Thymus (tissue), 14 donors: ENCODE measurements at places on chromosomes 5 and 9. TPM values are rescaled to one million over a fixed set of nuclear protein-coding genes. Genes with fewer than 3 reads are reported as not detected.
A peak's percentile ranks its signal among the peaks of the same experiment; 100 is the strongest.

DNA sequence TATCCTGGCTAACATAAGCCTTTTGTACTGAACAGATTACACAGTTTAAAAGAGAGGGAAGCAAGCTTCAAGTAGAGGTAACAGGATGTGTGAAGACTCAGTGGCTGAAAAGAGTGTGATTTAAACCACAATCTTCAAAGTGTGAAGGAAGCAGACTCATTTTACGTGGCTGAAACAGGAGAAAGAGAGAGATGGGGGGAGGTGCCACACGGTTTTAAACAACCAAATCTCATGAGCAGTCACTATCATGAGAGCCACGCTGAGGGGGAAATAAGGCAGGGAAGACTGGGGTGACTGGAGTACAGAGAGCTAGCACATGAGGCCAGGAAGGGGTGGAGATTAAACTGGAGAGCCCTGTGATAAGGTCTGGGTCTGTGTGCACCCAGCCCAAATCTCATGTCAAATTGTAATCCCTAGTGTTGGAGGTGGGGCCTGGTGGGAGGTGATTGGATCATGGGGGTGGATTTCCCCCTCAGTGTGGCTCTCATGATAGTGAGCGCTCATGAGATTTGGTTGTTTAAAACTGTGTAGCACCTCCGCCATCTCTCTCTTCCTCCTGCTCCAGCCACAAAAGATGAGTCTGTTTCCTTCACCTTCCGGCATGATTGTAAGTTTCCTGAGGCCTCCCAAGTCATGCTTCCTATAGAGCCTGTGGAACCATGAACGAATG, 318.6 kb upstream of the CD180 start:
- no peaks in the 10 kb centered on the region for H3K36me3 ChIP-seq
- H3K27ac ChIP-seq, result peak overlapping the region; percentile 6
- DNase-seq, result peak; percentile 58
- no peak overlapping the region for H3K4me3 ChIP-seq

GRCh38 chr9:99825172-99826046, 3.7 kb downstream of the NR4A3 start:
- H3K36me3 ChIP-seq, result no peaks in the 10 kb centered on the region
- no peak for DNase-seq
- peak overlapping the region; percentile 80 for H3K4me3 ChIP-seq

- H3K4me3 ChIP-seq, result no peak overlapping the region
- H3K36me3 ChIP-seq, result no peaks in the 10 kb centered on the region
- DNase-seq, result no peak
- H3K27me3 ChIP-seq, result no peaks in the 10 kb centered on the region
- no peaks in the 10 kb centered on the region for H3K4me1 ChIP-seq
- no peak overlapping the region for H3K27ac ChIP-seq
These were observed 273.4 kb downstream of the DENND1A start for GRCh38 chr9:123656565-123656964.

The CDHR2 gene
- polyA plus RNA-seq, result 0.07 TPM

GRCh38 chr5:672329-673160, 20.6 kb downstream of the TPPP start:
- no peak for DNase-seq
- H3K4me1 ChIP-seq, result peaks cover 17% of the 10 kb centered on the region
- H3K27ac ChIP-seq, result no peak overlapping the region
- H3K36me3 ChIP-seq, result no peaks in the 10 kb centered on the region

DNA sequence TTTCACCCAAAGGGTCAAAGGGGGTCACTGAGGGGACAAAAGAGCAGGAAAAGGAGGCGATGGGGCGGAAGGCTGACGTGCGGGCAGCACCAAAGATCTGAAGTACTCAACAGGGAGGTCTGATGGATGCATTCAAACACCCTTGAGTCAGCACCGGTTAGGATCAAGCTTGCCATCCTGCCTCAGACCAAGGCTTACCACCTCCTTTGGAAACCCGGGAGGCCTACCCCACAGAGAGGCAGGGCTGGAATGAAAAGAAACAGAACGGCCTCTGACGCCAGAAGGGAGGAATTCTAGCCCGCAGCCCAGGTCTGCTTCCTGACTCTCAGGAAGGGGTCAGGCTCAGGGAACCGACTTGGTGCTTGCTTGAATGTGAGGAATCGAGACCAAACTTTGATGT, 125.6 kb downstream of the PAPPA start:
- no peaks in the 10 kb centered on the region for H3K27me3 ChIP-seq
- DNase-seq, result no peak
- no peak overlapping the region for H3K4me3 ChIP-seq

- peaks cover 41% of the 10 kb centered on the region for H3K27me3 ChIP-seq
- H3K4me3 ChIP-seq, result peak overlapping the region; percentile 62
- H3K4me1 ChIP-seq, result peaks cover 15% of the 10 kb centered on the region
- DNase-seq, result peak; percentile 70
These were observed 928 bp downstream of the MCTP1 start for GRCh38 chr5:95283761-95284571.

- H3K27me3 ChIP-seq, result peaks cover 33% of the 10 kb centered on the region
- H3K36me3 ChIP-seq, result no peaks in the 10 kb centered on the region
- no peak for DNase-seq
These were observed at the start of gene PDE8B for GRCh38 chr5:77210091-77210963. Gene PDE8B, plus strand, starts transcription at chr5:77210680. Its CDS starts 246 bp downstream, at chr5:77210926.

DNA sequence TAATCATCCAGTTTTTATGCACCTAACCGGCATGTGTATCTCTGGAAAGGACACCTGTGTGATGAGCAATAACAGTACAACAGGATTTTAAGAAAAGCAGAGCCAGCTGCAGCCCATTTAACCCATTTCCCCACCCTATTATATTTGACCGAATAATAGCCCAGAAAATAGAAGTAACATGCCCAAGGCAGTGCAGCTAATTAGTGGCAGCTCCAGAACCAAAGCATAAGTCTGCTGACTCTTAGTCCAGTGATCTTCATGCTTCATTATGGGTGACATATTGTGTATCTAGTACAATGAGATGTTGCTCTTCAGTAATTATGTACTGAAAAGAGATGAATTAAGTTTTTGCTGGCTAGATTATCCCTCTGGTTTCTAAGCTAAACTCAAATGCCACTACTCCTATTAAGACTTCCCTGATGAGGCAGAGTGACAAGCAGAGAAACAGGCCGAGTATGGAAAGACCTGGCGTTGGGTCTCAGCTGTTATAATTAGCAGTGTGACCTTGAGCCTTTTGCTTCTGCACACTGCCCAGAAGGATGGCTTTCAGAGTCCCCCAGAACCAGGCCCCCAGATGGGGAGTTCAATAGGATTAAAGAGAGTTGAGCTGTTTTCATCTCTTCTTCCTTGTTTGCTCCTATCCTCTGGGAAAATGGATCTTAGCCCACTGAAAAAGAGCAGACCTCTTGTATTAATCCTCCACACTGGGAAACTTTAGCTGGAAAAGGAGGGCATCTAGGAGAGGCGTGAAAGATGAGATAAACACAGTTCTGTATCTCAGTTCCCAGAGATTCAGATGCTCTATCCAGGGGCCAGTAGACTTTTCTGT, 10.8 kb upstream of the C1QTNF3 start:
- H3K4me3 ChIP-seq, result no peak overlapping the region
- H3K4me1 ChIP-seq, result no peaks in the 10 kb centered on the region
- no peaks in the 10 kb centered on the region for H3K27me3 ChIP-seq
- H3K27ac ChIP-seq, result no peak overlapping the region

DNA sequence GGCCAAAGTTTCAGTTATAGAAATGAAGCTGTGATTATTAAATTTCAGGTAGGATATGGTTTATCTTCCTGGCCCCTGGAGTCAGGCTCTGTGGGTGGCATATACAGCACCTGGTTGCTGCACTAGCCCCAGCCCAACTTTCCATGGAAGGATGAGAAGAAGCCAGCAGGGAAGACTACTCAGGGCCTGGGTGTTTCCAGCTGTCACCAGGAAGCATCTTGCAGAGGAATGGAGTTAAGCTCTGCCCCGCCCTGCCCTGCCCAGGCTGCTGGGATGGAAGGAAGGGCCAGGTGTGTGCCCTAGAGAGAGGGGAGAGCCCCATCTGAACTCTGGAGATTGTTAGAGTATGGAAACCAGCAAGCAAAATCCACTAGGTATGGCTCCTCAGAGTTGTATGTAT, 42.8 kb upstream of the FAT2 start:
- no peak overlapping the region for H3K27ac ChIP-seq
- H3K4me1 ChIP-seq, result no peaks in the 10 kb centered on the region
- DNase-seq, result no peak
- no peak overlapping the region for H3K4me3 ChIP-seq

The FBXO10 gene
- 2.5 TPM for polyA plus RNA-seq

GRCh38 chr5:168346417-168346816, 55.0 kb downstream of the WWC1 start:
- no peak overlapping the region for H3K4me3 ChIP-seq
- no peaks in the 10 kb centered on the region for H3K4me1 ChIP-seq
- DNase-seq, result no peak
- no peaks in the 10 kb centered on the region for H3K27me3 ChIP-seq
- no peaks in the 10 kb centered on the region for H3K36me3 ChIP-seq

DNA sequence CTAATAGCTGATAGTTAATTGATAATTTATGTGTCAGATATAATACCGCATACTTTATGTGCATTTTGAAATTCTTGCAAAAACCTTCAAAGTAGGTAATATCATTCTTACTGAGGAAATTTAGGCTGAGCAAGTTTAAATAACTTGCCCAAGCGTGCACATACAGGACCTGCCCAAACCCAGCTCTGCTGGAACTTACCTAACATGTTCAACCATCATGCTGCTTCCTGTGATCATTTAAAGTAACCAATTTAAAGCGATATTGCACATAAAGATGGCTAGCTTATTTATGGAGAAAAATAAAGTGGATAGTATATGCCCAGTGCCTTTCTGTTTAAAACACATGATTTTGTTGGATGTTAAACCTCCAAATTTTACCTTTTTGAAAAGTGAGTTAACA, 4.3 kb downstream of the FAM174A start:
- no peaks in the 10 kb centered on the region for H3K36me3 ChIP-seq
- peaks cover 6% of the 10 kb centered on the region for H3K4me1 ChIP-seq
- no peak overlapping the region for H3K4me3 ChIP-seq
- H3K27me3 ChIP-seq, result no peaks in the 10 kb centered on the region

The ARAP3 gene
- polyA plus RNA-seq, result 4.2 TPM

GRCh38 chr5:113047234-113047633, 70.6 kb downstream of the DCP2 start:
- H3K4me1 ChIP-seq, result peaks cover 13% of the 10 kb centered on the region
- DNase-seq, result no peak
- no peaks in the 10 kb centered on the region for H3K27me3 ChIP-seq
- H3K4me3 ChIP-seq, result no peak overlapping the region
- H3K27ac ChIP-seq, result no peak overlapping the region

The PSAT1 gene
- 21.7 TPM for polyA plus RNA-seq

DNA sequence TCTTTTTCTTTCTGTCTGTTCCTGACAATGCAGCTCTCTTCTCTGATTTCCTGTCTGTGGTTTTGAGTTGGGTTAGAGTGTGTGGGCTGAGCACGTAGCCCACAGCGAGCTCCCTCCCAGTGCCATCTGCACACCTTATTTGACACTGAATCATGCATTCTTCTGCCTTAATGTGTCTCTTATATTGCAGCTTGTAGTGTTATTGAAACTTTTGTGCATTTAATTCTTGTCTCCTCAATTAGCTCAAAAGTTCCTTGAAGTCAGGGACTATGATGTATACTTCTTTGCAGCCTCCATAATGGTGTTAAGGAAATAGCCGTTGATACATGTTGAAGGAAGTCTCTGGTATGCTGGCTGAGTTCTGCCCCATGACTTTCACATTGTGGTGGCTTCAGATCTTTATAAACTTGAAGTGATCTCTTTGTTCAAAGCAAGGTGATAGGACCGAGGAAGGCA, 576.2 kb upstream of the CLINT1 start:
- peak overlapping the region; percentile 62 for H3K27ac ChIP-seq
- H3K27me3 ChIP-seq, result no peaks in the 10 kb centered on the region
- DNase-seq, result peak; percentile 74
- no peak overlapping the region for H3K4me3 ChIP-seq
- peaks cover 26% of the 10 kb centered on the region for H3K4me1 ChIP-seq

DNA sequence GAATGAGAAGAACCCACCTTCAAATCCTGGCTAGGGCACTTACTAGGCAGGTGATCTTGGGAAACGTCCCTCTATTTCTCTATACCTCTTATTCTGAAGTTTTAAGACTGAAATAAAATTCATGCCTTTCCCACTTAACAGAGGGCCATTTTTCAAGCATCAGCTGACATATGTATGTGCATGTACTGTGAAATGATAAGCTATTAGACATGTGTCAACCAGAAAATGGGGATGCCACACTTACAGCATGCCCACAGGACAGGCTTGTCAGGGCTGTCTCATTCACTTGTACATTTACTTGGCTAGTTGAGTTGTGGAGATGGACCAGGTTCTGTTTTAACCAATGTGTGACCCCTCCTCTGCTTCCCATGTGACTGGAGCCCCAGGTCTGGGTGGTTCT, 78.5 kb downstream of the C9orf152 start:
- DNase-seq, result no peak
- H3K27me3 ChIP-seq, result no peaks in the 10 kb centered on the region
- H3K4me1 ChIP-seq, result peaks cover 61% of the 10 kb centered on the region
- no peaks in the 10 kb centered on the region for H3K36me3 ChIP-seq
- H3K27ac ChIP-seq, result no peak overlapping the region
- H3K4me3 ChIP-seq, result no peak overlapping the region

- H3K36me3 ChIP-seq, result peaks cover 21% of the 10 kb centered on the region
- H3K4me3 ChIP-seq, result peak overlapping the region; percentile 70
These were observed 709 bp downstream of the FANCG start for GRCh38 chr9:35079041-35079425.

- no peak for DNase-seq
- peaks cover 2% of the 10 kb centered on the region for H3K4me1 ChIP-seq
- H3K4me3 ChIP-seq, result peak overlapping the region; percentile 96
- H3K36me3 ChIP-seq, result no peaks in the 10 kb centered on the region
- no peaks in the 10 kb centered on the region for H3K27me3 ChIP-seq
These were observed 1.6 kb downstream of the KDM4C start for GRCh38 chr9:6759185-6759977.

DNA sequence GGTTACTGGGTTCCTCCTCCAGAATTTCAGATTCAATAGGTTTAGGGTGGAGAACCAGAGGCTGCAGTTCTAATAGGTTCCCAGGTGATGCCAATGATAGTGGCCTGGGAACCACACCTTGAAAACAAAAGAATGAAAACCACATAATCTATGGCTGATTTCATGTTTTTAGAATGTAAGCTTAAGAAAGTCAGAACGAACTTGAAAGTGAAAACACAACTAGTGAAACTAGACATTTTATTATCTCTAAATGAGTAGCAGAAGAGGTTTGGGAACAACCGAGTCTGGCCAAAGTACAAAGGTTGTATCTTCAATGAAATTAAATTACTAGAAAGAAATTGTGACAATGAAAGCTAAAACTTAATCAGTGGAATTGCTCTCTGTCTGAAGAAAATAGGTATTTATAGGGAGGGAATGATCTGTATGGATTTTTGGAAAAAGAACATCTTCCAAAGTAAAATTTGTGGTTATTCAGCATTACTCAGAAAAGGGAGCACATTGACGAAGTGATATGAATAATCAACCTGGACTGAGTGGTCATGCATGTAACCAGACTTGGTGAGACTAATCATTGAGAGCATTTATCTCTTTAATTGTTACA, 24.9 kb upstream of the CEP120 start:
- no peaks in the 10 kb centered on the region for H3K36me3 ChIP-seq
- DNase-seq, result no peak
- no peak overlapping the region for H3K27ac ChIP-seq
- H3K4me3 ChIP-seq, result no peak overlapping the region
- no peaks in the 10 kb centered on the region for H3K27me3 ChIP-seq
